ENCODE measurements at places on chromosomes 6 and 20.

- DNase-seq = no peak
Measured at GRCh38 chr6:41182069-41183034, 18.6 kb downstream of the TREML2 start.

DNA sequence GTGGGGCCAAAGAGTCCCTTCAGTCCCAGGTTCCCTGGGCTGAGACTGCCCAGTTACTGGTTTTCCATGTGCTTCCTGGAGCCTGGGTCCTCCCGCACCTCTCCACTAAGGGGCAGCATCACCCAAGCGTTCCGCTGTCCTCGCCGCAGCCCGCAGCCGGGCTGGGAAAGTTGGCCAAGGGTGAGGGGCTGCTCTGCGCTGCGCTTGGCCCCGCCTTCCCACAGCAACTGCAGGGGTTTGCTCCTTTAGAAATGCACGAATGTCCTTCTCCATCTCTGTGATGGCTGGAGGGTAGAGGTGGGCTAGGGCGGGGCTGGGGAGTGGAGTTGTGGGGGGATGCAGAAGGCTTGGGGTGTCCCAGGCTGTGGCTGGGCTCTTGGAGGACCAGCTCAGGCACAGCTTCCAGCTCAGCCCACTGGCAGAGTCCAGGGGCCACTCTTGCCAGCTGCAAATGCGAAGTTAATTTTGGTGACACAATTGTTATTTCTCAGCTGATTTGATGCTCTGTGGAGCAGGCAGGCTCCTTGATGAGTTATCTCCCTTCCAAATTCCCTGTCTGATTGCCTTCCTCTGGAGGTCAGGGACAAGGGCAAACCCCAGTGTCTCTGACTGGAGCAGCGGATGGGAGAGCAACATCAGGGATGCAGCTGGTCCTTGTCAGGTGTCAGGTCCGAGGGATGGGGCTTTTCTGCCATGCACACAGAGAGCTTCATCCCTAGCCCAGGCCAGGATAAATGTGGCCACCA, 63.2 kb downstream of the NOL4L start:
- DNase-seq = peak; percentile 62

- no peak for DNase-seq
Measured at GRCh38 chr6:44828780-44829179, 441.3 kb downstream of the CDC5L start.

DNA sequence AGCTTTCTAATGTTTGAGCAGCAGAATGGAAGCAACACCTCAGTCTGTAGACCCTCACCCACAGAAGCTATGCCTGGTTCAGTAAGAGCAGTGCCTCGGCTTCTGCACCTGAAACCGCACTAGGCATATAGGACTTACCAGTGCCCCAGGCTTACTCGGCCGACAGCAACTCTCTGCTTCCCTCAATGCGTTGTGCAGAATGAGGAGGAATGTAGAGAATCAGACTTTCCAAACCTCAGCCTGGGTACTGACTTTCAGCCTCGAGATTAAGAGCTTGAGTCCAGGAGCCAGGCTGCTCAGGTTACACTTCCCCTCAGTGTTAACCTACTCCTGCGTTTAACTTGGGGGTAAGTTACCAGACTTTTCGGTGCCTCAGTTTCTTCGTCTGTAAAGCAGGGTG, 8.6 kb downstream of the EYA2 start:
- no peak for DNase-seq

DNA sequence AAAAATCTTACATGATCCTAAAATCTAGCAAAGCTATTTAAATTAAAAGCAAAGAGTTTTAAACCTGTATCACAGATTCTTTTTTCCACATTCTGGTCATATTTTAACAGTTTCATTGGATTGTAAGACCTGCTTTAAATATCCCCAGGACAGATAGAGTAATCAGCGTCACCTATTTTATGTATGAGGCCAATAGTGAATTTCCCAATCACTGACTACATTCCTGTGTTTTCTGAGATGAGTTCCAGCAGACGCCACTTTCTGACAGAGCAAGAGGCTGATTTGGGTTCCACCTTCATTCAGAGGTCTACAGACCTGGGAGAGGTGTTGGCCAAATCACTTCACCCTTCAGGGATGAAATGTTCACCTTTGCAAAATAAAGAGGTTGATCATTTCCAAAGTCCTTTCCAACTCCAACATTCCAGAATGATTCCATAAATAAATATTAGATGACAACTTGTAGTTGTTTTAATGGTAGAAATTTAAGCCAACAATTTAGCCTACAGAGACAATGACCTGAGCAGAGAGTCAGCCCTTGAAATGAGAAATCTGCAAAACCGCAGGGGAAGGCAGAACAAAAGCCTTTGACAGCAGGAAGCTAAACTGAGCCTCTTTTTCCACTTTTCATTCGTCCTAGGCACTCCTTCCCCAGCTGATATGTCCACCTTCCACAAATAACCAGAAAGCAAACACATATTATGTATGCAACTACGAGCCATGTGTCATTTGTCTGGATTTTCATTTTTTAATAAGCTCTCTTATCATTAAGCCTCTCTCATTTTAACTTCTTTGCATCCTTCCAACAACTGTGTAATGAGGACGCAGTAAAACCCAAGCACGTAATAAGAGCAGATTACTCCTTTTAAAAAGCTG, 105.2 kb downstream of the TFAP2A start:
- no peak for DNase-seq

Data from activated naive CD4-positive, alpha-beta T cell (primary cell).